Stimulated activated CD8-positive, alpha-beta memory T cell treated with anti-CD3 and anti-CD28 coated beads, Interleukin-7, amount 100 ng/mL, for 24 hours (primary cell): ENCODE measurements at places on chromosomes 2 and 18.

DNA sequence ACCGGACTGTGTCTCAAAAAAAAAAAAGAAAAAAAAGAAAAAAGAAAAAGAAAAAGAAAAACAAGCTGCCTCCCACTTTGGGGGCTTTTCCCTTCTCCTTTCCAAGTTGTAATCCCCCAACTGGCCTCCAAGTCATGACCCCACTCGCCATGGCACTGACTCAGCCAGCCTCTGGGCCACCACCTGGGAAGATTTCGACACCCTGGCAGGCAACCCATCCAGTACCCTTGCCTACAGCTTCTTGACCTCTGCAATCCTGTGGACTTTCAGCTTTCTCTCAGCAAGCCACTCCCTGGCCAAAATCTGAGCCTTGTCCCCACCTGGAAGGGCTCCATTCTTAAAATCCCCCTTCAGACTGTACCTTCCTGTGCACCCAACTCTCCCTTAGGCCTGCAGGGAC, 22.3 kb upstream of the FOSL2 start:
- no peak for DNase-seq

- no peak for DNase-seq
Observed at GRCh38 chr2:37776487-37776886, 105.0 kb upstream of the CDC42EP3 start.

GRCh38 chr2:70896765-70897202, 38.9 kb upstream of the ATP6V1B1 start:
- no peak for DNase-seq

DNA sequence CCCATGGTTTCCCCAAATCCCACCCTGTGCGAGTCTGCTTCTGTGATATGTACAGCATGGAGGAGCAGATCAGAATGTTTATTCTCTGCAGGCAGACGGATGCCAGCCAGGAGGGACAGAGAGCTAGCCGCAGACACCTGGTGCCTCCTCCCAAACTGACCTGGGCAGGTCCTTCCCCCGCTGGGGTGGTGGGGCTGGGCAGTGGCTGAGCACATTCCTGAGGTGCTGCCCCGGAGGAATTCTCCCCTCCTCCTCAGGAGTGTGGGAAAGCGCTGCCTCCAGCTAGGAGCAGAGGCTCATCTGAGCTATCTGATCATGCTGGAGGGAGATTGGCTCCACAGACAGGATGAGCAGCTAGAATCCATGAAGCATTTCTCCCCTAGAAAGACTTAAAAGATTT, 21.7 kb downstream of the C2orf92 start:
- no peak for DNase-seq

DNA sequence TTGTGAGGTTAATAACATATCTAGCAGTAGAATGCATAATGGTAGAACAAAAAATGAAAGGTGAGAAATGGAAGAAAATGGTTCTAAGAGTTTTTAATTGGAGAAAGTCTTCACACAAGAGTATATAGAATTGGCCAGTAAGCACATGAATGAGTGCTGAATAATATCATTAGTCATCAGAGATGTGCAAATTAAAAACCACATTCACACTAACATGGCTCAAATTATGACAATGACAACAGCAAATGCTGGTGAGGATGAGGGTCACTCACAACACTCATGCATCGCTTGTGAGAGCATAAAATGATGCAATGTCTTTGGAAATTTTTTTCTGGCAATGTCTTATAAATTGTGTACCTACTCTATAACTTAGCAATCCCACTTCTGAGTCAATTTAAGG, 1355.4 kb upstream of the ACVR2A start:
- DNase-seq = no peak

DNA sequence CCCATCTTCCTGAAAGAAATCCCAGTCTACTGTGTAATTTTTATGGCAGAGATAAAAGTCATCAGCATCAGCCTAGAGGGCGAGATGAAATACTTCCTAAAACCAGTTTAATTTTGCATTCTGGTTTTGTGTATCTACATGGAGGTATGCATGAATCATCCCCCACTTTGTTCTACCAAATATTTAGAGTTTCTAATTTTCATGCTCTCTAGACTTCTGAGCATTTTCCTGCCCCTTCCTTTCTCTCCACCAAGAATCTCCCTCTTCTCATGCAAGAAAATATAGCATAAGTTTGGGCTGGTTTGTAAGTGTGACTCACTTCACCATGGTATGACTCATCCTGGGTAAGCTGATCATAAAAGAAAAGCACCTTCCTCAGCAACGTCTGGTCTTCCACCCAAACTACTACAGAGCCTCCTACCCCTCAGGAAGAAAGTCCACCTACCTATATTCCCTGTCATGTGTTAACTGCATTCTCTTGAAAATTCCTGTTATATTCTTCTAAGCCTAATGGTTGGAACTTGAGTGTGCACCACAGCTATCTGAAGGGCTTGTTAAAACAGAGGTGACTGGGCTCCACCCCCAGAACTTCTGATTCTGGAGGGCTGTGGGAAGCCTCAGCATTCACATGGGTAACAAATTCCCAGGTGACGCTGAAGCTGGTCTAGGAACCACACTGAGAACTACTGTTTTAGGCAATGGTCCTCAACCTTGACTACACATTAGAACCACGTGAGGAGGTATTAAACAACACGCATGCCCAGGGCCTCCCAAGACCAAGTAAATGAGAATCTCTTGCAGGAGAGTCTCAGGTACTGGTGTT, 37.4 kb upstream of the RAPGEF4 start:
- DNase-seq = no peak

DNA sequence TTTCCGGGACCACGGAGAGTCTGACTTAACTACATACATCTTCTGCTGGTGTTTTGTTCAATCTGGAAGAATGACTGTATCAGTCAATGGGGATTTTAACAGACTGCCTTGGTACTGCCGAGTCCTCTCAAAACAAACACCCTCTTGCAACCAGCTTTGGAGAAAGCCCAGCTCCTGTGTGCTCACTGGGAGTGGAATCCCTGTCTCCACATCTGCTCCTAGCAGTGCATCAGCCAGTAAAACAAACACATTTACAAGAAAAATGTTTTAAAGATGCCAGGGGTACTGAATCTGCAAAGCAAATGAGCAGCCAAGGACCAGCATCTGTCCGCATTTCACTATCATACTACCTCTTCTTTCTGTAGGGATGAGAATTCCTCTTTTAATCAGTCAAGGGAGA, 23.1 kb downstream of the ICOS start:
- no peak for DNase-seq

- DNase-seq = no peak
Observed at GRCh38 chr2:238507836-238508235, 81.1 kb downstream of the ASB1 start.

DNA sequence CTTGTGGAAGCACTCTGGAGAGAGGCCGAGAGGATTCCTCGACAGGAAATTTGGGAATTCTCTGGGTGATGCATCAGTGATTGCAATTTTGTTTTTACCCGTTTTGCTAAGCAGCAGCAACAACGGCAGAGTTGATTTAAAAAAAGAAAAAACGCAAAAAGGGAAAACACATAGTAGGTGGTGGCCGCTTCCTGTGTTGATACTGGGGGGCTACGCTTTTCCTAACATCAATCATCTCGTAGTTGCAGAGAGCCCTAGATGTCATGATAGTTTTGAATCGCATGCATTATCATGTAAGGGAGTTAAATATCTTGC, 271 bp upstream of the RBM43 start:
- DNase-seq = no peak

- DNase-seq = no peak
Observed at GRCh38 chr2:133422931-133423351, 145.3 kb downstream of the NCKAP5 start.

GRCh38 chr2:237025090-237025865, 60.4 kb upstream of the COPS8 start:
- no peak for DNase-seq

DNA sequence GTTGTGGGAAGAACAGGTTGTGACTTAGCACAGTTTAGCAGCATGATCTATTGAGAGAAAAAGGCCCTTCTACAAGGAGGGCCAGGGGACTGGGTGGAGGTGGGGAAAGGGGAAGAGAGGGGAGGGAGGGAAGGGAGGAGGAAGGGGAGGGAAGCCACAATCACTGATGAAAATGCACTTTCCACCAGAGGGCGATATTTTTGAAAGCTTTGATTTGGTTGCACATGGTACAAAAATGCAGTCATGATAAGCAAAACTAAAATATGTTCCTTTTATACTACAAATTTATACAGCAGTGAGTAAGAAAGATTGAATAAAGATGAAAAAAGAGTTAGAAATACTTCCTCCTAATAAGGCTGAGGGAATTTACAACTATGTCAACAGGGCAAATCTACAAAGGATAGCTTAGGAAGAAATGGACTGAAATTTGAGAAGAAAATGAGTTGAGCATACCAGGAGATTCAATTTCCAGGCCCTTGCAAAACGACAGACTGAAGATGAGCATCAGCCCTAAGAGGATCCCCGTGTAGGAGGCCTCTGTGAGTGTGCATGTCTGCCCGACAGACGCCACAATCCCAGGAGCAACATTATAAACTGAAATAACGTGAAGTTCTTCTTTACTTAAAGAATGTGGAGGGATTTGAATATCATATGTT, 17.2 kb downstream of the SH3YL1 start:
- no peak for DNase-seq

GRCh38 chr2:233075966-233076339, 15.8 kb downstream of the INPP5D start:
- DNase-seq = no peak

- DNase-seq = no peak
Observed at GRCh38 chr2:3319745-3320566, 57.7 kb downstream of the EIPR1 start.

GRCh38 chr2:96359310-96359709, 23.7 kb downstream of the NCAPH start:
- DNase-seq = no peak

DNA sequence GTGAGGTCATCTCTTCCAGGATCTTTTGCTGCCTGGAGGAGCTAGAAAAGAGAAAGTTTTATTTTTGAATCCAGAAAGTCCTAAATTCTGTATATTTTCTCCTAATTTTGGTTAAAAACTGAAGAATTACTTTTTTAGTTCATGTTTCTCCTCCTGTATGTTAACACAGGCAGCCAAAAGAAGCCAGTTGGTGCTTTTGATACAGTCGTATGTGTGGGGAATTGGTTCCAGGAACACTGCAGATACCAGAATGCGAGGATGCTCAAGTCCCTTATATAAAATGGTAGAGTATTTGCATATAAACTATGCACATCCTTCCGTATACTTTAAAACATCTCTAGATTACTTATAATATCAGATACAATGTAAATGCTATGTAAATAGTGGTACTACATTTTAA, 22.6 kb upstream of the ADAM23 start:
- no peak for DNase-seq

DNA sequence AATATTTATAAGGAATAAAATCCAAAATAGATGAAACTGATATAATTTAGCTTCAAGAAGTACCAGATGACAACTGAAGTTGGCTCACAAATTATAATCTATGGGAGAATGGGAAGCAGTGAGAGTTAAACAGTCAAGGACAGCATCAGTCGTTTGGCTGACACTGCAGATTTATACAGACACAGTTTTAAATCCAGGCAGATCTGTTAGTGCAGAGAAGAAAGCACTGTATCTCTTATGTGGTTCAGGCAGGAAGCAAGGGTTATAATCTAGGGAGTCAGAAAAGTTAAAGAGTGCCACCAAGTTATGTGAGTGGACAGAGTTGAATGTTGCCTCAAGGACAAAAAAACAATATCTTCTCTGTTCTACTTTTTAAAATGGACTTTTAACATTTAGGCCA, 880.2 kb downstream of the TSN start:
- no peak for DNase-seq

GRCh38 chr18:41456831-41457230, 498.2 kb upstream of the PIK3C3 start:
- no peak for DNase-seq

DNA sequence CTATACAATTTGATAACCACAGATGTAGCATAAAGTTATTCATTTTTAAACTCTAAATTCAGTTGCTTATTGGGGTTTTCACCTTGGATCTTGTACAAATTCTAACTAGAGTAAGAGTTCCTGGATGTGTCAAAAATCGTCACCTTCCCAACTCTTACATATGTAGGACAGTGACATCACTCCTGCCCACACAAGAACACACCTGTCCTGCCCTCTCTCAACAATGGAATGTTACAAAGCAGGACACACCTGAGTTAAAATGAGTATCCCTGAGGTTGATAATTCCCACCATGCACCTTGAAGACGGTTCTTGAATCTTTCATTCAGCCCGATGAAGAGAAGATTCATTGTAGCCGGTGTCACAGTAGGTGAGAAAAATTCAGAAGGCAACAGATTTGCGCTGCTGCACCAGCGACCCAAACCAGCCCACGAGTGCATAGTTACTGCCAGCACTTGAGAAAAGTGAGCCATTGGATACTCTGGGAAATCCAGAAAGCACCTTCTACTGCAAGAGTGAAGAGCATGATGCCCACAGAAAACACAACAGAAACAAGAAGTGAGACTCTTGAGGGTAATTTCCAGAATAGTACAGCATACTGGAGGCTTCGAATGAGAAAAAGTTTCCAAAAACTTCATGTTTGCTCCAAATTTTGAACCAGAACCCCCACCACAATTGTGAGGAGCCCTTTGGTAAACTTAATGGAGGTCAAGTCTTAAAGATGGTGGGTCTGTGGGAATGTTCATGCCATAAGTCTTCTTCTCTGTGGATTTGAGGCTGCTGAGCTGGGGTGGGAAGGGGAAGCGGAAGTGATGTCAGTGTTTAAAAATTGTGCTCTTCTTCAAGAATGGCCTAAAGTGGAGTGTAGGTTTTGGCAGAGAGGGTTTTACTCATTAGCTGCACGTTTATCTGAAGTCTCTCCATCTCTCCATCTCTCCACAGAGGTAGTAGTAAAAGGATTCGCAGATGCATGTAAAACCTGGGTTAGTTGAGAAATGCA, 34.7 kb upstream of the ADAM23 start:
- no peak for DNase-seq

- DNase-seq = no peak
Observed at GRCh38 chr2:23545396-23545795, 160.4 kb downstream of the KLHL29 start.

DNA sequence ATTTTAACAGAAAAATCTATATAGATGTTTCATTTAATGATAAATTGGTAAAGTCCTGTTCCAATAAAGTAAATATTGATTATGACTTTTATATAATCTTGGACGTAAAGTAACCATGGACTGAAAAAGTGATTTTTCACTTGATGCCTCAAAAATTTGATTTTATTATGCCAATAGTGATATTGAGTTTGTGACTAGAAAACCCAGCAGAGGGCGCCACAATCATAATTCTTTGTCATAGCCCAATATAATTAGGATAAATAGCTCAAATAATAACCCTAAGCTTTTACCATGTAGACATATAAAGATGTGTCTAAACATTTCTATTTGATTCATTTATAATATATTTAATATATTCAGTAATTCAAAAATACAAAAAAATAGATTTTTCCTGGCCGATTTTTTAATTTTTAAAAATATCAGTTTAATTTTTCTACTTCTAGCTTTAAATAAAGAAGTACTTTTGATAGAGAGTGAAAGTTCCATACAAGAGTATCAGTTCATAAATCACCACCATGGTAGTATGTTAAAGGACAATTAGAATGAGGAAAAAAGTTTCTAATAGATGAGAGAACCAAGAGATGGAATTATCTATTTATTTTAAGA, 30.7 kb downstream of the CAMKMT start:
- DNase-seq = peak; percentile 27

- DNase-seq = no peak
Observed at GRCh38 chr2:39141334-39142271, 20.8 kb upstream of the SOS1 start.
